Stimulated activated CD8-positive, alpha-beta memory T cell treated with anti-CD3 and anti-CD28 coated beads, Interleukin-4, amount 100 ng/mL, for 48 hours (primary cell): ENCODE measurements at places on chromosomes 3 and 15.

DNA sequence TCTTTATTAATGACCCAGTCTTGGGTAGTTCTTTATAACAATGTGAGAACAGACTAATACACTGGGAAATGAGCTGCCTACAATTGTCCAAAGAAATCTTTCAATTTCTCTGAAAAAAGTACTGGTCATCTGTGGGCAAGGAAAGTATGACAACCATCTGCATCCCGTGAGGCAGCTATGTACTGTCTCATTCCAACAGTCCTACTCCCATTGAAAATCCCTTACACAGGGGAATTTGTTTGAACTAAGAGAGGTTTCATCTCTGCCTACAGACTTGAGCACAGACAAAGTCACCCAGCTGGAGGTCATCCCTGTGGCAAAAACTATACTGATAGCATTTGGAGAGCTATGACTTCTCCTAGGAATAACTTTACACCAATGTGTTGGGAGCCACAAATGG, 27.1 kb downstream of the SHC4 start:
- DNase-seq, result no peak

GRCh38 chr15:43523646-43524045, 6.2 kb downstream of the MAP1A start:
- no peak for DNase-seq

DNA sequence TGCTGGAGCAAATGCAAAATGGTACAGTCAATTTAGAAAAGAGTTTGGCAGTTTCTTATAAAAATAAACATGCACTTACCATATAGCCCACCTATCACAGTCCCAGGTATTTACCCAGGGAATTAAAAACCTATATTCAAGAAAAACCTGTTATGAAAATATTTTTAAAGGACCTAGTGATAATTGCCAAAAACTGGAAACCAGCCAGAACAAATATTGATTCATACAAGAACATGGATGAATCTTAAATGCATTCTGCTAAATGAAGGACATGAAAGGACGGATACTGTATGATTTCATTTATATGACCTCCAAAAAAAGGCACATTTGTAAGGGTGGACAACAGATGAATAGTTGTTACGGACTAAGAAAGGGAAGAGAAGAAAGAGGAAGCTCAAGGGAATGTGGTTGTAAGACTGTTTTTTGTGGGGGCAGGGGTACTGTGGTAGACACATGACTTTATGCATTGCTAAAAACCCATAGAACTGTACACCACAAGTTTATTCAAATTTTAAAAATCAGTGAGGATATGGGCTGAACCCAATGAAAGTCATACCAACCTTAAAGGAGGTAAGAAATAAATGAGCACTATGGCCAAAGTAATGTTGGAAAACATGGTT, 61.0 kb downstream of the ZBBX start:
- DNase-seq, result no peak

DNA sequence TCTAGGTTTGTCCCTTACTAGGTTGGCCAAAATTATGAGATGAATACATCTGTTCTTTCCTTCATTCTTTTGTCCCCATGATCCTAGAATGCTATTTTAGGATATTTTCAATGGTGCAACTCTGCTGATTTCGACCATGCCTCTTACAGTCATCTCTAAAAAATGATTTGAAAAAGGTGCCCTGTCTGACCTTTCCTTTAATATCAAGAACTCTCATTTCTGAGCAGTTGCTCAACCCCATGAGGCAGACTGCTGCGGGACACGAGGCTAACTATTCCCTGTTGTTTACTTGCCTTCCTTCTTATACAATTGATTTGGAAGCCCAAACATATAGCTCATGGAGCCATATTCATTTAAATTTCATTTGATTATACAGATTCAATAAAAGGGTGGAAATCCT, 14.6 kb downstream of the PLSCR2 start:
- no peak for DNase-seq

GRCh38 chr3:167967257-167968036, 128.3 kb downstream of the GOLIM4 start:
- no peak for DNase-seq

GRCh38 chr3:182252802-182253201, 540.5 kb upstream of the ATP11B start:
- no peak for DNase-seq

- no peak for DNase-seq
Observed at GRCh38 chr3:148243609-148244008, 454.1 kb upstream of the AGTR1 start.

- DNase-seq, result no peak
Observed at GRCh38 chr3:55441499-55441898, 45.6 kb downstream of the WNT5A start.

- no peak for DNase-seq
Observed at GRCh38 chr3:139219463-139219862, 124.4 kb upstream of the MRPS22 start.

GRCh38 chr3:138935863-138936740, 10.8 kb downstream of the FOXL2 start:
- peak; percentile 90 for DNase-seq

- DNase-seq, result peak; percentile 70
Observed at GRCh38 chr15:84600331-84600686, 500 bp upstream of the ZSCAN2 start.

GRCh38 chr3:192642651-192643050, 84.7 kb downstream of the FGF12 start:
- no peak for DNase-seq

- no peak for DNase-seq
Observed at GRCh38 chr3:149120051-149120972, 9.1 kb upstream of the HPS3 start.

- no peak for DNase-seq
Observed at GRCh38 chr3:167783781-167784180, 48.3 kb downstream of the SERPINI1 start.

GRCh38 chr15:70892912-70893560, 410 bp downstream of the LRRC49 start:
- no peak for DNase-seq

DNA sequence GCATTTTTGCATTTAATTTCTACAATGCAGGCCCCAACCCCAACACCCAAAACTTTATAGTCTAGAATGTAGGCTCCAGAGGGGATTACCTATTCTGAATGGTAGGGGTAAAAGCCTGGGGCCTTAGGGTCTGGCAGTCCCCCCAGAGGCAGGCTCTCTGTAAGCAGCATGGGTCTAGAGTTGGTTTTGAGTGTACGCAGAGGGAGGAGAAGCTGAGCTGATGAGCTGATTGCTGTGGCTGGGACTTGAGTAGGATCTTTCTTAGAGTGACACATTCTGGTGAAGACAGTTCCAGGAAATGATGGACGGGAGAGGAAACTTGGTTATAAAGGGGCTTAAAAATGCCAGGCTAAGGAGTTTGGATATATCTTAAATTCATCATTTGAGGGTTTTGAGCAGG, 2.1 kb downstream of the LPP start:
- peak; percentile 52 for DNase-seq

GRCh38 chr15:74592222-74592621, 23.4 kb upstream of the CLK3 start:
- no peak for DNase-seq

DNA sequence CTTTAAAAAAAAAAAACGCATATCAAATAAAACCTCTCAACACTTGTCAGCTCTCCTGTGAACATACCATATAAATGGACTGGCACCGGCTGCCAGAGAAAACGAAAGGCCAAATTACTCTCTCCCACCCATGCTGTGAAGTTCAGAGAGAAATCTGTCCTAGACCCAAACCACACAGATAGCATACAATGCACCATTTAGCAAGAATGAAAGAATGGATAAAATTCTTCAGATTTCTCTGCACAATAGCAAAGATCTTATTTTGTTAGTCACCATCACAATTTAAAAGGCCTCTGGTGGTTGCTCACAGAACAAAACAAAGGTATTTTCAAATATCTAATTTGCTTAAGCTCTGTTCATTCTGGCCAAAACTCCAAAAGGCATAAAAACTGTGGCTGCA, 93.9 kb upstream of the BHLHE40 start:
- DNase-seq, result no peak

GRCh38 chr3:37173806-37174205, 576 bp downstream of the LRRFIP2 start:
- DNase-seq, result no peak

DNA sequence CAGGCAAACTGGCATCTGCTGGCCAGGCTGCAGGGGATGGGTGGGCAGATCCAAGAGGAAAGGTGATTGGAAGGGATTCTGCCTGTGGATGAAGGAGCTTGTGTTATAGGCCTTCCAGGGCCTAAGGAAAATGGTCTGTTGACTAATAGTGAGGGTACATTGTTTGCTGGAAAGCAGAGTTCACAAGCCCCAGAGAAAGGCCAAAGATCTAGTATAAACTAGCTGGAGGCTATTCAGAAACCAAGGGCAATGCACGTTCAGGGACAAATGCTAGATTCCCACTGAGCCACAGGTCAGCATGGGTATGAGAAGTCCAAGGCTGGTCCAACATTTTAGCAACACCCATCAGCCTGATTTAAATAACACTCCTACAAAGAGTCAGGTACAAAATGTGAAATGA, 74.7 kb downstream of the FBN1 start:
- no peak for DNase-seq
